ENCODE measurements at places on chromosomes 3 and 15.

- DNase-seq = no peak
Measured at GRCh38 chr3:150243466-150243865, 164.6 kb upstream of the TSC22D2 start.

- DNase-seq = no peak
Measured at GRCh38 chr3:11328196-11328945, 56.2 kb downstream of the ATG7 start.

GRCh38 chr3:154131830-154132229, 10.6 kb downstream of the ARHGEF26 start:
- no peak for DNase-seq

DNA sequence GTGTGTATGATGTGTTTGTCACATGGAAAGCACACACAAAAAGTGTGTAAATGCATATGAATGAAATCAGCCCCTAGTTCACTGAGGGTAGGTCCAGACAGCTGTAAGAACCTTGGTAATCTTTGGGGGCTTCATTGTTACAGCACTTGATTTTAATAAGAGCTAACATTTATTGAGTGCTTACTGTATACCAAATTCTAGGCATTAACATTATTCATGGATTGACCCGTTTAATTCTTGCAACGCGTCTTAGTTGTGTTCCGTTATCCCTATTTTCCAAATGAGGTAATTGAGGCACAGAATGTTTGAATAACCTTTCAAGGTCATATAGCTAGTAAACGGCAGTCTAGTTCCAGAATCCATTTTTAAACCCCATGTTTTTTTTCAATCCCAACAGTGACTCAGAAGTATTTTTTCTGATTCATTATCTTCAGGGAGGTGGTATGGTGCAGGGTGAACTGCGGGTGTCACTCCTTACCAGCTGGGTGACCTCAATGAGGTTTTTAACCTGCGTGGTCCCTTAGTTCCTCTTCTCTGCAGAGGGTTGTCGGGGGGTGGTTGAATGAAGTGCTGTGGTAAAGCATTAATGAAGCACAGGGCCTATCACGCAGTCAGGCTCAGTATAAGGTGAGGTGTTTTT, 14.2 kb downstream of the RAB8B start:
- DNase-seq = peak; percentile 15

GRCh38 chr3:164418414-164418813, 659.9 kb downstream of the SI start:
- DNase-seq = no peak

GRCh38 chr3:168427835-168428475, 332.2 kb upstream of the GOLIM4 start:
- no peak for DNase-seq

GRCh38 chr3:57956119-57956832, 51.9 kb upstream of the FLNB start:
- no peak for DNase-seq

GRCh38 chr3:120645083-120645845, 36.8 kb downstream of the HGD start:
- no peak for DNase-seq

DNA sequence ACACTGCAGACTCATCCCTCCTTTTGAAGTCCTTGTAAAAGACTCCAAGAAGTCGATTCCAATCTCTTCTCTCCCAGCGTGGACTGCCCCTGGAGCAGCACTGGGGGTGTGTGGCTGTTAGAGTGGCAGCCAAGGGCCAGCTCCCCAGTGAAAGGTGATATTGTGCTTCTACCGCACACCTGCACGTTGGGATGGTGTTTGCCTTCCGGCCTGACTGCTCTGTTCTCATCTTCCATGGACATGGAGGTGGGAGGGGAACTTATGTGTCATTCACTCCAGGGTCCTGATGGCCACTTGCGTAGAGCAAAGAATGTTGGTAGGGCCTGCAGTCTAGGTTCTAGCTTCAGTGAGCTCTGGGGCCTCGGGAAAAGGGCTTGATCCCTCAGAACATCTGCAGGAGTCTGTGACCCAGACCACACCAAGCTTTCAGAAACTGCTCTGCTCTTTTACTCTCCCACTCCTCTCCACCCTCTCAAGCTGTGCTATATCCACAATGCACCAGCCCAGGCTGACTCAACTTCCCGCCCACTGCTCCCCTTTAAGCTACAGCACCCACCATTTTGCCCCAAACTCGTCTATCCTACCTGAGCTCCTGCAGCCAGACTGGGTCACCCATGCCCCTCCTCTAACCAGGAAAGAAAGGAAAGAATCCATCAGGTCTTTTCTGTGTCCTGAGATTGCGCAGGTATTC, 31.3 kb downstream of the LIPC start:
- no peak for DNase-seq

- DNase-seq = no peak
Measured at GRCh38 chr15:72141171-72142084, 23.2 kb downstream of the SENP8 start.

GRCh38 chr3:134296616-134297015, 46.0 kb upstream of the RYK start:
- no peak for DNase-seq

DNA sequence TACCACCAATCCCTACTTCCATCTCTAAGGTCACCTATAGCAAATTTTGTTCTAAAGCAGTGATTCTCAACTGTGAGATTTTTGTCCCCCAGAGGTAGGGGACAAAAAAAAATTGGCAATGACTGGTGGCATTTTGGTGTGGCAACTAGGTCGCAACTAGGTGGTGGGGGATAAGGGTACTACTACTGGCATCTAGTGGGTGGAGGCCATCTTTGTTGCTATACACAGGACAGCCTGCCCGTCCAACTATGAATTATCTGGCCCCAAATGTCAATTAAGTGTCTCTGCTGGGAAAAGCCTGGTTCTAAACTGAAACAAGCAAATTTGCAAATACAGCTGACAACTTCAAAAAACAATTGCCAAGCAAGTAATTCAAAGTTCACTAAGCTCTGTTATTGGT, 1.4 kb downstream of the MTMR10 start:
- no peak for DNase-seq

GRCh38 chr15:64775551-64776401, at the start of gene RBPMS2:
TSS of gene RBPMS2 (minus strand) at chr15:64775589. CDS start at chr15:64775319, 270 bp downstream.
- DNase-seq = no peak

DNA sequence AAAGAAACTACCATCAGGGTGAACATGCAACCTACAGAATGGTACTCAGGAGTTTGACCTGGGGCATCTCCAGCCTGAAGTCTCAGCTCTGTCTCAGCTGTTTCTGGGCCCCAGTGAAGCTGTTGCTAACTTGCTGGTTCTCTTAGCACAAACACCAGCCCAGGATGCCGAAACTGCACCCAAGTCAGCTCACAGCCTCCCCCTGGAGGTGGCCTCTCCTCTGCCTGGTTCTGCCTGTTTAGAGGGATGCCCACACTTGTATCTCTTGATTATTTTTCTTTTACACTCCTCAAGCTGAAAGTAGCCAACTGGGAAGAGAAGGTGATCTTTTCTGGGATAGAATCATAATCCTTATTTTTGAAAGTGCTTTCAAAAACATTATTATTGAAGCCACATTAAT, 289.0 kb upstream of the RASGRP1 start:
- DNase-seq = peak; percentile 1

DNA sequence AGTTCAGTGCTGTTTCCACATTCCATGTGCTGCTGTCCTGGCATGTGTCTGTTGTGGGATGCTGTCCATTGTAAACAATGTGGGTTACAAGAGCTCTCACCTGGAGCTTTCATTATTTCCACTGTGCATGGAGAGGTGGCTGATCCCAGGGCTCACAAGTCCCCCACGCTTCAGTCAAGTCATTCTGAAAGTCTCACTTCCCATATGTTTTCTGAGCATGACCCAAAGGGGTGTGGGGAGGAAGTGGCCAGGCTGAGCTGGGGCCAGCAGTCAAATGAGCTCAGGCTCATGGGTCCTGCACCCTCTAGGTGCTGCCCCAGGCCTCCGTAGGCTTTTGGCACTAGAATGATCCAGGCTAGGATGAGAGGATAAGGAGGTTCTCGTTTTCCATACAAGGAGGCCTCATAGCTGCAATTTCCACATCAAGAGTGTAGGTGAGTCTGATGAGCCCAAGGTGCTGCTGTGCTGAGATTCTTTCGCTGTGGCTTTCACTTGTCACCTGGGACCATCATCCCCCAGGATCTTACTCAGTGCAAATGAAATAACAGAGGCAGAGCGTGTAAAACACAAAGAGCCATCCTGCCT, 22.0 kb downstream of the STARD5 start:
- no peak for DNase-seq

GRCh38 chr3:29514912-29515311, 234.0 kb downstream of the RBMS3 start:
- DNase-seq = no peak

DNA sequence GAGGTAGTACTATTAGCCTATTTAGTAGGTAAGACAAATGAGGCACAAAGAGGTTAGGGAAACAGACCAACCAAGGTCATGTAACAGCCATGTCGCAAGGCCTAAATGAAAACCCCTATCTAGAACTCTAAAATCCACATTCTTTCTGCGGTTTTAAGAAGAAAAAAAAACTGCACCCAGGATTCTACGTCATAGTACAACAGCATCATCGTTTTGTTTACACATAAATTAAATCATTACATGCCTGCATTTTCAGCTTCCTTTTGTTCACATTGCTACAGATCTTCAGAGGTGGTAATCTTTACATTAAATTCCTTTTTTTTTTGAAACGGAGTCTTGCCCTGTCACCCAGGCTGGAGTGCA, 548 bp upstream of the PSMD6 start:
- no peak for DNase-seq

- DNase-seq = no peak
Measured at GRCh38 chr3:140441006-140441405, 236.9 kb upstream of the TRIM42 start.

DNA sequence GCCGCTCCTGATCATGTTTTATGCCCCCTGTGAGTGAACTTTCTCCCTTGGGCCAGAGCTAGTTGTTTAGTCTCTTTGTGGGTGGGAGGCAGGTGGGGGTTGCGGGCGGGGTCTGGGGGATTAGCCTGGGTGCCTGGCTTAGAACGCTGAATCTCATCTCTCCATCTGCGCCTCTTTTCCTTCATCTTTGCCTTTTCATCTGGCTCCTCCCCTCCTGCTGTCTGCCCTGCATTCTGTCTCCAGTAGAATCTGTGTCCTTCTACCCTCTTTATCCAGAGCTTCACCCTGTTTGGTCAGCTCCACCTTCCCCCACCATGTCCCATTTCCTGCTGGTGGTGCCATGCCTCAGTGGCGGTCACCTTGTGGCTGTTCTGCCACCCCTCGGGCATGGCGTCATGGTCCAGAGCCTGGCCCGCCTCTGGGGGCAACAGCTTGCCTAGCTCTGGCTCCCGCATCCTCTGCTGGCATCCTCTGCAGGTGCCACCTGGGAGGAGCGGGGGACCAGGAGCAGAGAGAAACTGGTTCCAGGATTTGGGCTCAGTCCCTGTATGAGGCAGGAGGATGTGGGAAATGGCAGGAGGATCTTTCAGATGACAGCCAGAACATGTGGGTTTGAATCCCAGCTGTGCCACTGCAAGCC, 44.3 kb downstream of the PDIA5 start:
- DNase-seq = no peak

DNA sequence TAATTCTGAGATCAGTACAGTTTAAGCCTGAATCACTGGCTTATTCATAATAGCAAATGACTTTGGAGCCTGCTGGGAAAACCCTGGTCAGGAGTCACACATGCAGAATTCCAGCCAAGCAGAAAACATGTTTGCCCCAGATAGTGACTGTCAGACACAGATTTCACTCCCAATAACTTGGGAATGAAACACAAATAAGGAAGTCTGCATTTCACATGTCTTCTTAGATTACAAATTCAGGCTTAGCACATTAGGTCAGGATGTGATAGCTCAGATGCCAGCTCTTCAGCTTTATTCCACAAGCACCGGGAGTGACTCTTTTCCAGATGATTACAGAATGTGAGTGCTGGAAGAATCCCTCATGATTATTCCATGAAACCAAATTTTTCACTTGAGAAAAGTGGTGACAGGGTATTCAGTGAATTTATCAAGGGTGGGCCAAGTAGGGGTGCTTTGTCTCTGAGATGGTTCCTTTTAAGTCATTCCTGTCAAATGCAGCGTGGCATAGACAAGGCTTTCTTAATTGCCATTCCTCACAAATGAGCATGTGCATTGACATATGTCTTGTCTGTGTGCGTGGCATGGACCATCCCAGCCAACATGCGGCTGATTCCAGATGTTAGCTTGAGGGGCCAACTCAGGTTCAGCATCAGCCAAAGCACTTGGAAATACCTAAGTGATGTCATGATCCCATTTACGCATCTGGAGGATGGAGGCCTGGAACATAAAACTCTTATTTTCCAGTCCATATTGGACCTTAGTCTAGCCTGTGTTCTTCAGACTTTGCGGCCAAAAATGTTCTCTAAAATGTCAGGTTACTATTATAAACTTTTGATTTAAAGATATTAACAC, 191.0 kb downstream of the EPHB1 start:
- DNase-seq = no peak

All from stimulated activated CD4-positive, alpha-beta T cell treated with anti-CD3 and anti-CD28 coated beads, TNF-alpha, amount 100 ng/mL, for 48 hours (primary cell).